Foreskin keratinocyte (primary cell): ENCODE measurements at places on chromosomes 2 and 18. TPM values are rescaled to one million over a fixed set of nuclear protein-coding genes. Genes with fewer than 3 reads are reported as not detected.

- no peak for DNase-seq
These were observed 447.2 kb upstream of the SPHKAP start for GRCh38 chr2:228628682-228629081.

DNA sequence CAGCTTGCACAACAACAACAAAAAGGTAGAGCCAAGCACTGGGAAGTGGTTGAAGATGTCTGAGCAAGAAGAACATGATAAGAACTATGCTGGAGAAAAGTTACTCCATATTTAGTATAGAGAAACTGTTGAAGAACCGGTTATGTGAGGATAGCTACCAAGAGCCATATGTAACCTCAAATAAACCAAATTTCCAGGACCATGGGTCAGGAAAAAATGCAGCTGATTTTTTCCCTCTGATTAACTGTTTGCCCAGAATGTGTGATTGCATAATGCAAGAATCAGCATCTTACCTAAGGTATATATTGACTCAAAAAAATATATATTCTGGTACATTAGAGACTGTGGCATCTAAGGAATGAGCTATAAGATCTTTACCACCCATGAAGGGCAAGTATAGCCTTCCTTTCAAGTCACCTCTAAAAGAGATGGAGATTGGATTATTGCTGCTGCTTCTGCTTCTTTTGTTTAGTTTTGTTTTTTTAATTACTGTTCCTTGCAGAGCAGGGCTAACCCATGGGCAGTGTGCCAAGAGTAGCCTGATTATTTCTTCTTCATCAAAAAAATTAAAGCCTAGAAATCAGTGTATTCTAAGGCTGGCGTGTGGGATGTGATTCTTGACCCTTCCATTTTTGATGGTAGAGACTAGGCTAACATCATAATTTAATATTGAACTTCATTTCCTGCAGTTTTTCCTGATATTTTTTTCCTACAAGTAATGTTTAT is 76.9 kb upstream of the MAP3K20 start:
- peak; percentile 58 for DNase-seq

The VWA3B gene
- polyA plus RNA-seq: 0.06 TPM in 1 of 2 replicates, not detected in the other

- DNase-seq: no peak
These were observed 4.0 kb downstream of the SPR start for GRCh38 chr2:72891091-72891818.

- DNase-seq: peak; percentile 45
These were observed 568.3 kb downstream of the LRRTM4 start for GRCh38 chr2:76953733-76954347.

GRCh38 chr2:166944909-166945308 is 56.6 kb downstream of the XIRP2 start:
- no peak for DNase-seq

DNA sequence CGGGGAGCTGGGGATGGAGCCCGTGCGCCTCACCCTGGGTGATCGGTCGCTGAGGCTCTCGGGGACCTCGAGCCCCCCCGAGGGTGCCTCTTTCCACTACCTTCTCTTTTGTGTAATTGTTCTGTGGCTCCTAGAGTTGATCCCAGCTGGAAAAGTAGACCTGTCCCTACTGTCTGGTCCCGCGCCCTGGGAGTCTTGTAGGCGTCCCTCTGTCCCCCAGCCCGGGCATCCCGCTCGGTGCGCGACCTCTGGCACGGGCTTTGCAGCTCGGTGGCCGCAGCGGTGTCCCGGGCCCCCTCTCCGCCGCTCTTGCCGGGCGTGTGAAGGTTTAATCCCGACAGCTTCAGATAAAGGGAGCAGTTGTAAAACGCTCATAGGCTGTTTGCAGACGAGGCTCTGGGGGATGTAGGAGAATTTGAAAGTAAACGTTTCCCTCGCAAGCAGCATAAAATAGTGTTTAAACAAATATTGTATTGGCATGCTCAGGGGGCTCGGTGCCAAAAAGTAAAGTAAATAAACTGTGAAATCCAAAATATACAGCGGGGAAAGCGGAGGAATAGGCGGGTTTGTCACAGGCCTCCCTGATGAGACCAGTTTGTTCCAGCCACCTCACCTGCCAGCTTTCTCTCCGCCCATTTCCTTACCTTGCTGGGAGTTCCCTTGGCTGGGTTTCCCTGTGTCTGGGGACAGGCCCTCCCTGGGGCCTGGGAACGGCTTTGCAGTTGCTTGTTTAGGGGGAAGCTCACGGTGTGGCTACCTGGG is 1.9 kb downstream of the GLI2 start:
- no peak for DNase-seq
